ENCODE measurements at places on chromosomes 13 and 19. TPM values are rescaled to one million over a fixed set of nuclear protein-coding genes. Genes with fewer than 3 reads are reported as not detected.

The NUP62 gene
- total RNA-seq, result 40.9 TPM

The AMER2 gene
- not detected for total RNA-seq

The ITGBL1 gene
- not detected for total RNA-seq

GRCh38 chr13:110278859-110279258 lies 28.1 kb downstream of the COL4A1 start:
- H3K27me3 ChIP-seq, result no peaks in the 10 kb centered on the region
- DNase-seq, result no peak
- H3K36me3 ChIP-seq, result no peaks in the 10 kb centered on the region
- no peaks in the 10 kb centered on the region for H3K4me1 ChIP-seq
- no peak overlapping the region for H3K4me3 ChIP-seq
- H3K27ac ChIP-seq, result no peak overlapping the region
